ENCODE measurements at places on chromosomes 2 and 18.

GRCh38 chr18:58156516-58156915 is 112.5 kb downstream of the NEDD4L start:
- no peak for DNase-seq

DNA sequence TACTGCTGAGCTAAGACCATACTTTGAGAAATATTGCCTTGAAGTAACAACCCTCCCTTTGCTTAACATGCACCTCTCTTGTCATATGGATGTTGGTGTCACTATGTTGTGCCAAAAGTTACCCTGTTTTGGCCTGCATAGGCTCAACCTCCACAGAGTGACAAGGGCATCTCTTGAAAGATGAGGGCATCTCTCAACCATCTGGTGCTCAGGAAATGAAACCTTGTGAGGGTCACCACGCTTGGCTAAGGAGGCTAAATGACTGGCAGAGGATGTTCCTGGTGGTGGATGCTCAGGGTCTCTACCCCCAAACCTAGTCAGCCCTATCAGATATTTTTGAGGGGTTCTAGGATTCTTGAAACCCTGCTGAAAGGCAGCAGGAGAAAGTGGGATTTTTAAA is 2.3 kb downstream of the LHCGR start:
- no peak for DNase-seq

DNA sequence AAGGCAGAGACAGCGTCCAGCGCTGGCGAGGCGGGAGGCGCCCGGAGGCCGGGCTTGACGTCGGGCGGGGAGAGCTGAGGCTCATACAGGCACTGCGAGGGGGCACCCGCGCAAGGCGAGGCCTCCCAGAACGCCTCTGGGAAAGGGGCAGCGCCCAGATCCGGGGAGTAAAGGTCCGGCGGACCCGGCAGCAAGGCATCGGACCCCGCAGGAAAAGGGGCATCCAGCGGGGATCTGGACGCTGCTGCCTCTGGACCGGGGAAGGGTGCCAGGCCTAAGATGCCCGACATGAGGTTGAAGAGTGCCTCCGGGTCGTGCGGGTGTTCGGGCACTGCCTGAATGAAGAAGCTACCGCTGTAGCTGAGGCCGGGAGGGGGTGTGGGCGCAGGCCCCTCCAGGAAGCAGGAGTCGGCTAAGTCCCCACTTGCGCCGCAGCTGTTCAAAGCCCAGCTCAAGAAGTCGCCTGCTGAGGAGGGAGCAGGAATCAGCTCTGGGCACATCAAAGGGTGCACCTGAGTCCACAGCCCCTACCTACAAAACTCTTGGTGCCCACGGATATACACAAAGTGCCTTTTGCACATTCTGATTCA is 937 bp downstream of the EGR4 start:
- no peak for DNase-seq

GRCh38 chr2:29910465-29910864 is 10.9 kb downstream of the ALK start:
- DNase-seq, result no peak

- DNase-seq, result peak; percentile 64
Observed at GRCh38 chr2:233075966-233076339, 15.8 kb downstream of the INPP5D start.

- no peak for DNase-seq
Observed at GRCh38 chr2:59191781-59192180, 950.7 kb upstream of the FANCL start.

DNA sequence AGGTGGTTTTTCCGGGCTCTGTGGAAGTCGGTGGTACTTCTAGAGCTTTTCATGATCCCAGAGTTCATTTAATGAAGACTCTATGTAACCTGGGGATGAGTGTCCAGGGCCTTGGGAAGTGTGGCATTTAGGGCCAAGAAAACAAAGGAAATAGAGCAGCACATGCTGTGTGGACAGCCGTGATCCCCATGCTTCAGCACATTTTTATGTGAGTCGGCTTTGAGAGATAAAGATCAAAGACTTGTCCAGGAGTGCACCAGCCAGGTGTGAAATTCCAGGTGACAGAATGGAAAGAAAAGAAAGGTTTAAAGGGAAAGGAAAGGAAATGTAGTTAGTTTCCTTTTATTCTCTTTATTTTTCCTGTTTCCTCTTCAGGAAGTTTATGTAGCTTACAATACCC is 258.0 kb upstream of the NRP2 start:
- DNase-seq, result no peak

GRCh38 chr2:141770530-141770929 is 360.3 kb downstream of the LRP1B start:
- no peak for DNase-seq

DNA sequence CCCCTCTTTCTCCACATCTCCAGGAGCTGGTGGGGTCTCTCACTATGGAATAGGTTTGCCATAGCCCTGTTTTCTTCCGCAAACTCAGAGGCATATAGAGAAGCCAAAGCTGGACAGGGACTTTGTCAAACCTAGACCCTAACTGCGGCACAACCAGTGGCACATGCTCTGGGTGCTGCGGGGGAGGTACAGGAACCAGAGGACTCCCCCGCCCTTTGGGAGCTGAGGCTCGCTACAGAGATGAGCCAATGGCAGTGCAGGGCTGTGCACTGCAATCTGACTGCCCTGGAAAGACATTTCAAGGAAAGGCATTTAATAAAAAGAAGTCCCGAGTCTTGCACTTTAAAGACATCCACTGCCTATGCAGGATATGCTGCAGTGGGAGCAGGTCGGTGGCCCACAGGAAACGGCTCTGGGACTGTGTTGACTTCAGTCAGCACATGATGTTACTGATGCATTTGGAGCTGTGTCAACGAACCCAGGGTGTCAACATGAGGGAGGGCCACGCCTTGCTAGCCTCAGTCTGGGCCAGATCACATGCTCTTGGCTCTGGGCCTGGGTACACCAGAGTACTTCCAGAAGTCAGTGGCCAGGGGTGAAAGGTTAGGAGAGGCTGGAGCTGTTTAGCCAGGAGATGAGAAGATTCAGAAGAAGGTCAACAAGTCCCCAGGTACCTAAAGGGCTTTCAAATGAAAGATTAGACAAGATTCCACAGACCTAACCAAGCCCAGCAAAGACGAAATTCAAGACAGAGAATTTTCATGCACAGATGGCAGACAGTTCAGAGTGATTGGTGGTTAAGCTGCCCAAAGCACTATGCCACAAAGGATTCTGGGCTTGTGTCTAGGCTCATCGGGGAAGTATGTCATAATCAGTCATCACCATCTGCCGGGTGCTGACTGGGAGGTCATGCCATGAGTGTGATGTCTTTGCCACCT is 8.2 kb downstream of the SLC35F6 start:
- DNase-seq, result no peak

DNA sequence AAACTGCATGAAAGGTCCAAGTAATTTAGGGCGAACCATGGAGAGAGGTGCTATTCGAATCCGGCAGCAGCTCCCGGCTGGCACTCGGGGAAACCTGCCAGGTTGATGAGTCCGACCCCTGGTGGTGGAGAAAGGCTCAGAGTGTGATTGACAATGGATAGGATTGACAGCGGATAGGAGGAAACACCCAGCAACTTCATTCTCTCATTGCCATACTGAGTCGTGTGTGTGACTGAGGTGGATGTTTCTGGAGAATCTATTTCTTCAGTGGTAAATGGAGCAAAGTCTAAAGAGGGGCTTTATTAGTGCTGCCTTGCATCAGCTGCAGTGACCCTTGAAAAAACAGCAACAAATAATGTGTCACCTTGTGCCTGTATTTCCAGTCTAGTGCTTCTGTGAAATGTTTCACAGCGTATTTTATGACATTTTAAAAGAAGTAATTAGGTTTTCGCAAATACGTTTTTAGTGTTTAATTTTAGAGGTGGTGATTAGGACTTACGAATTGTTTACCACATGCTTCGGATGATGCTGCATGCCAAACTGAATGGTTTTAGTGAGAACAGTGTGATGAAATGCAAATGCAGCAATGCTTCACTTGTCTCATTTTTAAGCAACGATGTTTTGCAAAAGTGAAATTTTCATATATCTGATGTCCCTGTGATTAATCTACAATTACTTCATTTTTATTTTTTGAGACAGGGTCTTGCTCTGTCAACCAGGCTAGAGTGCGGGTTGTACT is 102.0 kb downstream of the DCDC2C start:
- DNase-seq, result no peak

DNA sequence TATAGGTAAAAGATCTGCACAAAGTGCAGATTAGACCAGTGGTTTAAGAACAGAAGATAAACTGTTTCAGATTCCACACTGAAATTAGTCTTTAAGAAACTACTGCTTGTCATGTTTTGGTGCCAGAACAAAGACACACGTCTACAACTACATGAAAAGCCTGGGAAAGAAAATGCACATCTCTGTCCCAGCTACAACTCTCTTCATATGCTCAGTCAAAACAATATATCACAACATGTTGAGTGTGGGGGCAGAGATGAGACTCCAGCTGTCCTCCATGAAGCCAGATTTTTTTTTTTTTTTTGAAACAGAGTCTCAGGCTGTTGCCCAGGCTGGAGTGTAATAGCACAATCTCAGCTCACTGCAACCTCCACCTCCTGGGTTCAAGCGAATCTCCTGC is 52.6 kb upstream of the BIN1 start:
- no peak for DNase-seq

DNA sequence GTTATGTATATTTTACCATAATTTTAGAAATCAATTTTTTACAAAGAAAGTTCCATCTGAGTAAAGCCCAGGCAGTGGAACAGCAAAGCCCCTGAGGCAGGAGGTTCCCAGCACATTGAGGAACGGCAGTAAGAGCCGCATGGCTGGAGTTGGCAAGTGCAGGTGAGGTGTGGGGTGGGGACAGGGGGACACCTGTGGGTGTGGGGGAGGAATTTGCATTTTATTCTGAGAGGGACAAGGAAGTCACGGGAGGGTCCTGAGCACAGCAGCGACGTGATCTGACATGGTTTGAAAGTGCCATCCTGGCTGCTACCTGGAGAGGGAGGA is 16.1 kb upstream of the ADI1 start:
- no peak for DNase-seq

DNA sequence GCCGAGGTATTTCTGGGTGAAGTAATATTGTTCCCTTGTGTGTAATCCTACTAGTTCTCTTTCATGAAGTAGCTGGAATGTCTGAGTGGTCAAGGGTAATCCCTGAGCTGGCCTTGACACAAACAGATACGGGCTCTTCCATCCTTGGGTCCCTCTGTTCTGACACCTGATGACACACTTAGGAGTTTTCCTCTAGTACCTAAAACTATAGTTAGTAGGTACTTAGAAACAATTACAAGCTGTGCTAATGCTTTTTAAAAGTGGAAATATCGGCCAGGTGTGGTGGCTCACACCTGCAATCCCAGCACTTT is 59.2 kb upstream of the IL1R1 start:
- DNase-seq, result no peak

- no peak for DNase-seq
Observed at GRCh38 chr2:135663148-135663700, 78.4 kb upstream of the UBXN4 start.

- DNase-seq, result no peak
Observed at GRCh38 chr2:139622691-139623090, 842.5 kb upstream of the NXPH2 start.

DNA sequence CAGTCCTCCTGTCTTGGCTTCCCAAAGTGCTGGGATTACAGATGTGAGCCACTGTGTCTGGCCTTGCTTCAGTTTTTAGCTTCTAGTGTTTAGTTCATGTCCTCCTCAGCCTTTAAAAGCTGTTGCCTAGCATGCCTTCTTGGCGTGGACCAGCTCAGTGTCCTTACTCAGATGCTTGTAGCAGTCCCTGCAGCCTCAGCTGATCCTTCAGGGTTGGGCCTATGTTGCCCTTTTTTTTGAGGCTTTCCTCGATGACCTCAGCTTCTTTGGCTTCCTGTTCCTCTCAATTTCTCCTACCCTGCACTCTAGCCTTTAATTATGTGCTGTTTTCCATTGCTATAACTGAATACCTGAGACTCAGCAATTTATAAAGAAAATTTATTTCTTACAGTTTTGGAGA is 57.7 kb downstream of the TANC1 start:
- DNase-seq, result no peak

DNA sequence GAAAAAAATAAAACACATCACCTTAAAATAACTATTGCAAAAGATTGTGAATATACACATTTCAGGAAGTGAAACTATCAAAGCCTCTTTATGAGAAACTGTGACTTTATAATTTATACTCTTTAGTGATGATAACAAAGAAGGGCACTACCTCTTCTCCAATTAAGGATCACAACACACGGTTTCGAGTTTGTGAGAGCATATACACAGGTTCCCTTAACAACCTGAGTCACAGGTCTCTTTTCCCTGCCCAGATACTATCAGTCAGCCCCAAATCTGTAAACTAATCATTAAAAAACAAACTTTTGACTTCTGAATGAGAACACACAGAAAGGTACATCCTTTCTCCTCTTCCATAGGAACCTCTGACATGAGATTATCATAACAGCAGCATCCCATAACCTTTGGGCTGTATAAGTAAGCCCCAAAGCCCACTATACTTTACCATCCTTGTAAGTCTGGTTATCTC is 44.9 kb downstream of the PTPN2 start:
- DNase-seq, result no peak

- peak; percentile 58 for DNase-seq
Observed at GRCh38 chr2:54360055-54360792, 95.9 kb upstream of the SPTBN1 start.

DNA sequence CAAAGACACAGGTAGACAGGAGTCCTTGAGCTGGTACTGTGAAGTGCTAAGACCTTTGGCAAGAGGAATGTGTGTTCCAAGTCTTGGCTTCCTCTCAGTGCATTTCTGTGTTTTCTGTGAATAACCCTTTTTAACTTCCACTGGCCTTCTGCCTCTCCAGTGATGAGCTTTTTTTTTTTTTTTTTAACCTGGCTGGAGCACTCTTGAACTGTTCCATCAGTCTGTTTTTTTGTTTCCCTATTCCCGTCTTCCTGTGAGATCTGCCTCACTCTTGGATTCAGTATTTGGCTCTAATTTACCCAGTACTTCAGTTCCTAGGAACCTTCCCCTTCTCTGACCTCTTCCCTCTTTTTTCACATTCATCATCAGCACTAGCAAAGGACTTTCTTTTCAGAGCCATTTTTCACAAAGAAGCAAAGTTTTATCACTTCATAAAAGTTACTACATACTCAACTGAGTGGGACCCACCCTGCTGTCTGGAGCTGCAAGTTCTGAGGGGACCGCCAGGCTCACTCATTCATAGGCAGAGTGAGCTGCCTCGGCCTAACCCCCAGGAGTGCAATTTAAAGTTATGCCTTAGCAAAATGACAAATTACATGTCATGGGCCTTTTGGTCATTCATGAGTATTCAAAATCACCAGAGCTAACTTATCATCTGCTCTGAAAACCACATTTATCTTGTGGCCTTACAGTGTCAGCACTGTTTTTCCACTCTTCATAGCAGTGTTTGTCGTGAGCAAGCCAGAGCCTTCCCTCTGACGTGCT is 126.9 kb upstream of the DAPL1 start:
- no peak for DNase-seq

GRCh38 chr2:104577143-104577542 is 276.8 kb upstream of the POU3F3 start:
- no peak for DNase-seq
